ENCODE measurements at places on chromosomes 3 and 15.

GRCh38 chr3:184636741-184637316 lies 75.0 kb downstream of the MAGEF1 start:
- DNase-seq: no peak

DNA sequence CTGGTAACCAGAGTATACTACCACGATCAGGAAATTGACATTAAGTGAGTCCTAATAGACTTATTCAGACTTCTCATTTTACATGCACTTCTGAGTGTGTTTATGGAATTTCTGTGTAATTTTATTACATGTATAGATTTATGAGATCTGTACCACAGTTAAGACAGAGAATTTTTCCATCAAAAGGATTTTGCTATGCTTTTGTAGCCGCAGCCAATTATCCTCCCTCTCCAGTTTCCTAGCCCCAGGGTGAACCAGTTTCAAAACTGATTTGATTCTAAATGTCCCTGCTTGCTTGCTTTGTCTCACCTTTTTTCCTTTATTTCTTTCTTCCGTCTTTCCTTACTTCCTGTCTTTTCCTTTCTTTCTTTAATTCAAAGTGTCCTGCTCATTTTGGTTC lies 661.2 kb upstream of the BCHE start:
- DNase-seq: no peak

GRCh38 chr15:46117071-46117470 lies 482.2 kb downstream of the SQOR start:
- DNase-seq: no peak

- no peak for DNase-seq
Measured at GRCh38 chr3:137071104-137071503, 113.3 kb downstream of the IL20RB start.

GRCh38 chr3:174332391-174332790 lies 526.7 kb upstream of the NAALADL2 start:
- no peak for DNase-seq

DNA sequence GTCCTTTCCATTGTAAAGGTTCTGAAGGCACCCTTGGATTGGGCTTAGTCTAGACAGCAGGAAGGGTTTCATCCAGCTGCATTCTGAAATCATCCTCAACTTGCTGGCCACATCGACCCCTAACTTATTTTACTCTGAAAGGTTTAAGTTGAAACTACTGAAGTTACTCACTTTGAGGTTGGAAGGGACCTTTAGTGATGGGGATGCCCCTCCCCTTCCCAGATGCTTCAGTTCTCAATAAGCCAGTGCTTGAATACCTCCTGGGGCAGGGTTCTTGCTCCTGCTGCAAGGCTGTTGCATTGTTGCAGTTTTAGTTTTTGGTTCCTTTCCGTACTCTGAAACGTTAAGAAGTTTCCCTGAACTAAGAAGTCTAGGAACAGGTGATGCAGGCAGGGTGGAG lies 26.4 kb downstream of the FGD5 start:
- no peak for DNase-seq

- no peak for DNase-seq
Measured at GRCh38 chr3:42166662-42167300, 75.6 kb downstream of the TRAK1 start.

- DNase-seq: no peak
Measured at GRCh38 chr3:139288266-139288821, 55.5 kb upstream of the MRPS22 start.

- no peak for DNase-seq
Measured at GRCh38 chr15:74817370-74817737, 4.7 kb downstream of the LMAN1L start.

DNA sequence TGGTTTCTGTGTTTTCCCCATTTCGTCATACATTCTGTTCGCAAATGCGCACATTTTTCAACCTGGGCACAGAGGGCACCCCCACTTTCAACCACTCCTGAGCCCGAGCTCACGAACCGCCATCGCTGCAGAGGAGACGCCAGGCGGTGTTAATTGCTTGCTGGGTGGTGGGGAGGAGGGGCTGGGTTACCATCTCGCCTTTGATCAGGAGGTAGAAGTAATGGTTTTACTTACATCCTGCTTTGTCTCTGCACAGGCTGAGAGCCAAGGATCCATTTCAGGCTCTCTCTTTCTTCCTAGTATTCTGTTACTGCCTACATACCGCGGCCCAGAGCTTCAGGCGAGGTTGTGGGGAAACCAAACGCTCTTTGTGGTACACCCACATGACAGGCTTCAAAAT lies 177.3 kb upstream of the WNT5A start:
- no peak for DNase-seq

GRCh38 chr15:68353421-68354135 lies 76.0 kb downstream of the FEM1B start:
- DNase-seq: no peak

GRCh38 chr3:179000144-179000543 lies 71.5 kb downstream of the ZMAT3 start:
- no peak for DNase-seq

GRCh38 chr3:150790629-150791028 lies 27.7 kb upstream of the SIAH2 start:
- no peak for DNase-seq

GRCh38 chr15:74019734-74020133 lies 25.2 kb downstream of the PML start:
- no peak for DNase-seq

DNA sequence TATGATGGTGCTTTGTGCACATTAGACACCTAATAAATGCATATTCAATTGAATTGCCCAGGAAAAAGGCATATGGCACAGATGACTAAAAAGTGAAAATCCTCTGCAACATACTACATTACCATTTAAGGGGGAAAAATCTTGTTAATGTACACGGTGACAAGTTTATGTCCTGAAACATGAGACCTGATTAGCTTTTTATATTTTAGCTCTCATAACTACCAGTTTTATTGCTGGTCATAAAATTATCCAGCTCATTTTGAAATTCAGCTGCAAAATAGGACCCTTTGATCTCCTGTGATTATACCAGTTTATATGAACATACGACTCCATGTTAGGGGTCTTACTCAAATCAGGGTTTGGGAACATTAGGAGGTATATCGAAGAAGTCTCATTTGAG lies 684.6 kb upstream of the CCDC54 start:
- DNase-seq: no peak

DNA sequence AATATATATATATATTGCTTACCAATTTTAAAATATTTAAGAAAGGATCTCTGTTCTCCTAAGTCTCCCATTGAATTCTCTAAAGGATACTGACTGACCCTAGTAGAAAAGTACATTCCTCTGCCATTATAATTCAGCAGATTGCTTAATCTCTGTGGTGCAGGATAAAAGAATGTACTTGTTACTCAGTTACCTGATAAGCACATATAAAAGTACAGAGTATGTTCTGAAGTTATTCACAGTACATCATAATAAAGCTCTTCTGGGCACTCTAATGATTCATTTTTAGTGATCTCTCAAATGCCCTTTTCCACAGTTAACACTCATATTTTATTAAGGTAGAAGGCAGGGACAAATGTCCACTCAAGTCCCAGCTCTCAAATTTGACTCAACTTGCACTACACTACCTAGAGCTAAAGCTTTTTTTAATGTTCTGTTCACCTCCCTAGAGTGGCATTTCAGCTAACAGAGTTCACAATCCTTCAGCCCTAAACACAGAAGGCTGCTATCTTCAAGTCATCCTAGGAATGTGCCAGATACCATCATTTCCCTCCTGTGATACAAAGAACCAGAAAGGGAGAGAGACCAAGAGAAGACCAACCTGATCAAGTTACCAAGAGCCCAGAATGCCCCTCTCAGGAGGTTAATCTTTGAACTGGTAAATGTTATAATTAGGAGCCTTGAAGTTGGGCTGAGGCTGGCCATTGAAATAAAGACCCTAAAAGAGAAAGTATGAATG lies 53.3 kb downstream of the MEIS2 start:
- DNase-seq: no peak

DNA sequence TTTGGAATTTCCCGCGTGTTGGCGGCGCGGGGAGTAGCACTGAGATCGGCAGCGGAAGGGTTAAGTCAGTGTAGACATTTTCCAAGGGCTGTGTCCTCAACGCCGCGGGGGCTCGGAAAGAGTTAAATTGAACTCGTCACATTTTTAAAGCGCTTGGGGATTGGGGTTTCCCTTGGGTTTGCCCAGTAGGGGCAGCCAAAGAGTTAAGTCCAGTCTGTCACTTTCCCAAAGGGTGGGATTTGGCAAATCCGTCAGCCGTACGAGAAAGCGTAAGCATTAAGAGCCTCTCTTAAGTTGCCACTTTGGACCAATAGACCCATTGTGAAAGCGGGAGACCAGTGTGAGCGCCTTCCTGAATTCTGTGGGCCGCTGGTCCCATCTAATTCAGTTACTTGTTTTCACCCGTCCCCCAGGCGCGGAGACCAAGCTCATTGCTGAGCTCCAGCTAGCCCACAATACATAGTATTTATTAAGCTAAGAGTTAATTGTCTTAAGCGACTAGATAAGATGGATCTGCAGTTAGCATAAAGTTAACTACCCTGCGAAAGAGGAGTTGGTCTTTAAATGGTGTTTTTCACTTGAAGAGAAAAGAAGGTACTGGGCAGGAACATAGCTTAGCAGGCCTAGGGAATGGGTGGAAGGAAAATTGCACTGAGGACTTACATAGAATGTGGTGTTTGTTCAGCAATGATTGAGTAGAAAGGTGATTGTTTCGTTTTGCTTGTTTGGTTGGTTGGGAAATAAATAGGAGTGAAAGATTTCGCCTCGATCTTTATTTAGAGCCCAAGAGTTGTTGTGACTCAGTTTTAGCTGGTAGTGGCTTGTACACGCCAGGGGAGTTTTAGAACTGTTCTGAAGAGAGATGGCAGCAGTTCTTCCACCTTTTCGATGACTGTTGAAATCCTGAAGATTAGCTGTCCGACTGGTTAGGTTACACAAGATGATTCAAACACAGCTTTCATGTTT lies 932 bp downstream of the ARL8B start:
- peak; percentile 1 for DNase-seq

- DNase-seq: no peak
Measured at GRCh38 chr15:82750831-82751180, 41.1 kb upstream of the AP3B2 start.

- DNase-seq: no peak
Measured at GRCh38 chr3:37993067-37993455, 2.5 kb downstream of the VILL start.

- no peak for DNase-seq
Measured at GRCh38 chr3:161560008-161560637, 63.5 kb downstream of the OTOL1 start.

DNA sequence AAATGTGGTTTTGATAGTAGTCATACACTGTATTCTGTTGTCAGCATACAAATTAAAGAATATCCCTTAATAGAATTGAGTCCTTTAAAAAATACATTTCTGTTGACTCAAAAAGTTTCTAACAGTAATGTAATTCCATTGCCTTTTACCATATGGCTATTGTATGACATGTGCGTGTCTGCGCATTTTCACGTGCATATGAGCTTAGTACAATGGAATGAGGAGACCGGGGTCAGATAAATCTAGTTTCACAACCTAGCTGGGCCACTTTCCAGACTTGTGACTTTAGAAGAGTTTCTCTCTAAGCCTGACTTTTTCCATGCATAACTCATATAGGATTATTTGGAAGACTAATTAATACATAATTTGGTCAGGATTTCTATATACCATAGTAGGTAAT lies 38.7 kb downstream of the ZBTB38 start:
- DNase-seq: no peak

DNA sequence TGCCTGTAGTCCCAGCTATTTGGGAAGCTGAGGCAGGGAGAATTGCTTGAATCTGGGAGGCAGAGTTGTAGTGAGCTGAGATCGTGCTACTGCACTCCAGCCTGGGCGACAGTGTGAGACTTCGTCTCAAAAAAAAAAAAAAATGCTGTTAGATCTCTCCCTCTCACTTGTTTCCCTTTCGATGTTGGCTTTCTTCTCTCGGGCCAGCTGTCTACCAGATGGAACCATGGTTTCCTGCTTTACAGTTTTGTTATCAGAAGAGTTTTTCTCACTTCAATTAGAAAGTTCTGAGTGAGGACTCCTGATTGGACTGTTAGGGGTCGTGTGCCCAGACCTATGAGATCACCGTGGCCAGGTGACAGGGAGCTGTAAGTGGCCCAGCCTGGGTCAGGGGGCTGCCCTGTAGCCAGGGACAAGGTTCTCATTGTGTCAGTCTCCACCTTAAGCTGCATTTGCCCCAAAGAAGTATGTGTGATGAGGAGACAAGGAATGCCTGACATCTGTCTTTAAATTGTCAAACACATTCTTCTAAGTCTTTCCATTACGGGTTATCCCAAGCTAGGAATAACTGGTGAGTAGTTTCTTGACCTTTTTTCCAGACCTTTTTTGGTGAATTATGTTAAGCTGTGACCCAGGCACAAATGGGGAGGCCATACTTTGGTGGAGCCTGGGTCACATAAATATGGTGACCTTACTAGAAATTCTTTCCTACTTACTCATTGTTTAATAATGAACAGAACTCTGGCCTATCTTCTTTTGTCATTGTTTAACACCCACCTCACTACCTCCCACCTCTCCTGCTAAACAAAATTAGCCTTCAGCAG lies 25.2 kb downstream of the SNAPC5 start:
- no peak for DNase-seq

GRCh38 chr3:194102436-194102835 lies 33.5 kb upstream of the HES1 start:
- no peak for DNase-seq

GRCh38 chr3:125375950-125376679 lies 990 bp upstream of the ZNF148 start:
- no peak for DNase-seq
